A549 treated with CORT108297 at 1 μM for 4 hours (cell line): ENCODE measurements at places on chromosomes 7 and 10. TPM values are rescaled to one million over a fixed set of nuclear protein-coding genes. Genes with fewer than 3 reads are reported as not detected.

The ANKRD1 gene
- total RNA-seq, result 6.5 to 14.5 TPM (median 9.4 TPM) in 5 replicates

The NPSR1 gene
- not detected in 5 replicates for total RNA-seq

The CYP26C1 gene
- 0.02 TPM in 1 of 5 replicates, not detected in the others for total RNA-seq

The ACHE gene
- total RNA-seq, result 2.1 to 2.7 TPM (median 2.5 TPM) in 5 replicates

The EGFR gene
- total RNA-seq, result 85.3 to 136 TPM (median 112 TPM) in 5 replicates

The ADAMTS14 gene
- total RNA-seq, result 0.05 to 0.10 TPM (median 0.09 TPM) in 5 replicates

The PRKAR2B gene
- 2.5 to 3.9 TPM (median 3.2 TPM) in 5 replicates for total RNA-seq

The KIF11 gene
- total RNA-seq, result 30.5 to 45.5 TPM (median 34.8 TPM) in 5 replicates

The SORBS1 gene
- 0.36 to 0.69 TPM (median 0.47 TPM) in 5 replicates for total RNA-seq

The ADRB1 gene
- total RNA-seq, result 0.59 to 0.94 TPM (median 0.78 TPM) in 5 replicates

The VWA2 gene
- 0.02 to 0.06 TPM in 2 of 5 replicates, not detected in the others for total RNA-seq

The PDZD7 gene
- 0.48 to 1.4 TPM (median 0.92 TPM) in 5 replicates for total RNA-seq

The INSYN2A gene
- 1.4 to 1.9 TPM (median 1.6 TPM) in 5 replicates for total RNA-seq

The VWDE gene
- total RNA-seq, result 0.39 to 0.63 TPM (median 0.53 TPM) in 5 replicates

The GSTO2 gene
- 2.1 to 2.3 TPM (median 2.2 TPM) in 5 replicates for total RNA-seq

The RSPH10B2 gene
- 0.04 to 0.10 TPM (median 0.07 TPM) in 5 replicates for total RNA-seq

The TSPAN12 gene
- 0.46 to 1.0 TPM (median 0.67 TPM) in 5 replicates for total RNA-seq

The KNDC1 gene
- total RNA-seq, result 0.69 to 2.2 TPM (median 2.1 TPM) in 5 replicates

The ZNF679 gene
- not detected in 5 replicates for total RNA-seq

The PLA2G12B gene
- total RNA-seq, result not detected in 5 replicates

The YKT6 gene
- total RNA-seq, result 117 to 126 TPM (median 120 TPM) in 5 replicates

The PDE6C gene
- total RNA-seq, result not detected in 5 replicates

The ADAM8 gene
- total RNA-seq, result 2.3 to 4.8 TPM (median 3.7 TPM) in 5 replicates

The BNIP3 gene
- total RNA-seq, result 42.1 to 45.2 TPM (median 42.7 TPM) in 5 replicates

The CTAGE15 gene
- not detected in 5 replicates for total RNA-seq

The PROSER2 gene
- 28.1 to 42.6 TPM (median 39.2 TPM) in 5 replicates for total RNA-seq

The C10orf67 gene
- total RNA-seq, result 0.05 to 0.17 TPM (median 0.06 TPM) in 5 replicates

The ITPRIP gene
- 57.7 to 80.9 TPM (median 68.8 TPM) in 5 replicates for total RNA-seq

The GPR37 gene
- 0.36 to 0.68 TPM (median 0.47 TPM) in 5 replicates for total RNA-seq

The CH25H gene
- total RNA-seq, result 0.06 to 0.07 TPM (median 0.07 TPM) in 3 of 5 replicates, not detected in the others

The CLCN1 gene
- 0.02 to 0.08 TPM (median 0.07 TPM) in 4 of 5 replicates, not detected in the other for total RNA-seq

The MYH16 gene
- 0.46 to 0.65 TPM (median 0.58 TPM) in 5 replicates for total RNA-seq

The SEC61G gene
- 334 to 498 TPM (median 369 TPM) in 5 replicates for total RNA-seq

The ST8SIA6 gene
- 0.03 to 0.08 TPM (median 0.04 TPM) in 3 of 5 replicates, not detected in the others for total RNA-seq

The PSD gene
- 0.18 to 0.60 TPM (median 0.46 TPM) in 5 replicates for total RNA-seq

The PTPRE gene
- total RNA-seq, result 2.5 to 4.1 TPM (median 3.6 TPM) in 5 replicates

The HOXA1 gene
- 2.5 to 4.0 TPM (median 3.5 TPM) in 5 replicates for total RNA-seq

The THNSL1 gene
- 3.5 to 4.0 TPM (median 3.7 TPM) in 5 replicates for total RNA-seq
